ENCODE measurements at places on chromosomes 4 and X.

DNA sequence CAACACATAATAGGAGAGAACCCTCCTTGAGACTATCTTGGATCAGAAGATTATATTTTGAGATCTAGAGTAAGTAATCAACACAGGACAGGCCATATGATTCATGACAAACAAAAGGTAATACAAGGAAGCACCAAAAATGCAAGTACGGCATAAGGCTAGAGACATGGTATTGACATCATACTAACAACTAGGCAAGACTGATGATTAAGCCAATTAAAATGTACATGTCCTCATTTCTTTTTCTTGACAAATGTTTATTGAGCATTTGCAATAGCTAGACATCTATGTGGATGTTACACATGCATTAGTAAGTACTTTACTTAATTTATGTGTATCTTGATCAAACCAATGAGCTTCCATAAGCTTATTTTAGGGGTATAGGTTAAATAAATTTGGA is 695.7 kb upstream of the GALNTL6 start:
- no peak for DNase-seq

GRCh38 chrX:48999030-48999429 is 3.0 kb downstream of the GRIPAP1 start:
- DNase-seq: no peak

DNA sequence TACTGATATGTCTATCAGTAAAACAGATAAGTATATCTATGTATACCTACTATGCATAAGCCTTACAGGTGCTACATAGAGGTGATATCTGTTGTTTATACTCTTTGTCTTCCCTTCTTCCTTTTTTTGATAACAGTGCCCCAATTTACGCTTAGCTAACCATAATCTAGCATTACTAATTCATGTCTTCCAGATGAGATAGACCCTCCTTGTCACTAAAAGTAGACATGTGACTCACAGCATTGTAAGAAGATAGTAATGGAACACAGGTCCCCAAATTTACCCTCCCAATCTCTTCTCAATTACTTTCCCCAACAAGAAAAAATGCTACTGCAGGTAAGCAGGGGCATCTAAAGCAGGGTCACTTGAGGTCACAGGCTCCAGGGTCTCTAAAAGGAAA is 7.9 kb upstream of the NFKB1 start:
- no peak for DNase-seq

DNA sequence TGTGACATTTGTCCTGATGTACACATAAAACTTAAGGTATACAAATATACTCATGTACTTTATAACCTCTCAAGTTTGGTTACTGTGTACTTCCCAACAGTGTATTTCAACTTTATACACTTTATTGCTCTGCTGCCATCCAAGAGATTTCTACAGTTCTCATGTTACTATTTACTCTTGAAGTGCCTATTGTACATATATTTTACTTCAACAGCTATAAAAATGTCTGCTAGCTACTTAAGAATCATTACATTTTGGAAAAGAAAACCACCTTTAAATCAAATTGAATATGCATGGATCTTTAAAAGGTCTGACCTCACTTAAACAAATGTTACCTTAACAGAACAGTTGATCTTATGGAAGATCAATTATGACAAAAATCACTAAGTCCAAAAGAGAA is 1056.4 kb downstream of the ADGRL3 start:
- DNase-seq: no peak

DNA sequence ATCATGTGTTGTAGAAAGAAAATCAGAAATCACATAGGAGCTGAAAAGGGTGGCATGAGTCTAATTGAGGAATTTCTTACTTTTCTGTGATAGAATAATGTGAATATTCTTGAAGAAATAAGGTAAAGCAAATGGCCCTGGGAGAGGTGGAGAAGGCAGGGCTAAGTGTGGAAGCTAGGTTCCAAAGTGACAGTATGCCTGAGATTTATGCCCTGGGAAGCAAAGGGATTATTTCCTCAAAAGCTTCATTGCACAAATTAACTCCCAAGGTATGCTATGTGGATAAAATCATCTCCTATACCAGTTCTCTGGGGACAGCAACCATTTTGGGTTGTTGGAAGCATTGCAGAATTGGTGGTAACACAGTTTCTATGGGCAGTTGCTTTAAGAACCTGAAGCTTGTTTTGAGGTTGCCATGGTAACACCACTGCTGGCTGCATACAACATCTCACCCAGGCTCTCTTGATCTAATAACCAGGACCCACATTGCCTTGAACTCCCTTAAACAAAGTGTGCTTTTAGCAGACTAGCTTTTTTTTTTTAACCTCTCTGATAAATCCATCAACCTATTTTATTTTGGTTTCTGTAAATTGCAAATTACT is 21.0 kb downstream of the MAOA start:
- no peak for DNase-seq

- peak; percentile 36 for DNase-seq
Observed at GRCh38 chrX:111850975-111851374, 25.0 kb upstream of the TRPC5OS start.

DNA sequence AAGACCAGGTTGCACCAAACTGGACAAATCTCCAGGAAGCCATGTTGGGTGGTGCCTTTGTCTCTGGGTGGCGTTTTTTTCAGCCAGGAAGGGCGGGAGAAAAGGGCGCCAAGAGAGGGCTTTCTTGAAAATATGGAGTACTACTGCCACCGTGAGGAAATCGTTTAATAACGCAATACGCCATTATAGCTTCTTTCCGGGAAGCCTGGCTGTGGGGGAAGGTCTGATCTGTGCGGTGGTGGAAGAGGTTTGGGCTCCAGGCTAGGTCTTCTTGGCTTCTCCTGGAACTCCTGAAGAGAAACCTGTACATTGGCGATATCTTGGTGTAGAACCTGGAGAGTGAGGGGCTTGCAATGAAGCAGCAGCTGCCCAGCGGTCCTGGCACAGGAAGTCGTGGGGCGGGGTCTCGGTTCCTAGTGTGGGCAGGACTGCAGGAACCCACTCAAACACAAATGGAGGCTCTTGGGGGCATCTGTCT is 202.7 kb downstream of the OR13H1 start:
- DNase-seq: no peak

GRCh38 chr4:8835521-8836365 is 35.9 kb downstream of the HMX1 start:
- DNase-seq: no peak

DNA sequence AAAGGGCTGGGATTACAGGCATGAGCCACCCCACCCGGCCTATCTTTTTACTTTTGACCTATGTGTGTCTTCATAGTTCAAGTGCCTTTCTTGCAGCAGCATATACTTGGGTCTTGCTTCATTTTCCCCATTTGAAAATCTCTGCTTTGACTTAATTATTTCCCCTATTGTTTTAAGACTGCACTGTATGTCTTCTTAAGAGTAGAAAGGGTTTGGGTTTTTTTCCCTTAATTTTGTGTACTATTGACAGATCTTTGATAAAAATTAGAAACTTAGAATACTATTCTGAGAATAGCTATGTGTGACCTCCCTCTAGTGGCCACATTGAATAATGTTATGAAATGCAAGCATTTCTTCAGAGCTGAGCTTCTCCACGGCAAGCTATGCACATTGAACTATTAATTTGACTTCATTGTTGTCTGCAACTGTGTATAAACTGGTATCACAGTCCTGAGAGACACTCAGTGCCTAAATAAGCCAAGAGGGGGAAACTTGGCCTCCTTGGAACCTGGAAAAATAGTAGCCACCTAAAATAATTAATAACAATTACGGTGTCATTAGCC is 8.7 kb upstream of the SLC25A4 start:
- DNase-seq: no peak

GRCh38 chrX:40845331-40845911 is 110.1 kb upstream of the MED14 start:
- DNase-seq: peak; percentile 86

DNA sequence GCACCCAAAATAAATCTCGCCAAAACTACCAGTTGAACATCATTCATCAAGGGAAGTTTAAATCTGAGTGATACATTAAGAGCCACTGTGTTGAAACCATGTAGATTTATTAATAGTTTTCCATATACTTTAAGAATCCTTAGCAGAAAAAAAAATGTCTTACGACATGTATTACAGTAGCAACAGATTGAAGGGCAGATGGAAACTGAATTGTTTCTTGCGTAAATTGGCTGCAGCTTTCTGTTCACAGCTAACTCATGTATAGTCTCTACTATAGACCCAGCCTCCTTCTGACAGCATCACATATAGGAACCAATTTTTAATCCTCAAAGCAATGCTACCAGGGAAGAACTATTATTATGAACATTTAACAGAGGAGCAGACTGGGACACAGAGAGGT is 195.2 kb upstream of the PUDP start:
- no peak for DNase-seq

DNA sequence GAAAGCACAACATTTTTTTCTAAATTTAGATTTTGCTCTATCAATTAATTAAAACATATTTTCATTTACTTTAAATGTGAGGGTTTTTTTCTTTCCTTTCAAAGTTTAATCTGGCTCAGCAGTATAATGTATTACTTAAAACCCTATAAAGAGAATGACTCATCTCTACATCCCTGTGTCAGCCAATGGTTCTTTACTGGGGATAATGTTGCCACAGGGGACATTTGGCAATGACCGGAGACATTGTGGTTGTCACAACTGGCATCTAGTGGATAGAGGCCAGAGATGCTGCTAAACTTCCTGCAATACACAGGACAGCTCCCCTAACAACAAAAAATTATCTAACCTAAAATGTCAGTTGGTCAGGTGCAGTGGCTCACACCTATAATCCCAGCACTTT is 53.8 kb downstream of the SYNPO2 start:
- no peak for DNase-seq

DNA sequence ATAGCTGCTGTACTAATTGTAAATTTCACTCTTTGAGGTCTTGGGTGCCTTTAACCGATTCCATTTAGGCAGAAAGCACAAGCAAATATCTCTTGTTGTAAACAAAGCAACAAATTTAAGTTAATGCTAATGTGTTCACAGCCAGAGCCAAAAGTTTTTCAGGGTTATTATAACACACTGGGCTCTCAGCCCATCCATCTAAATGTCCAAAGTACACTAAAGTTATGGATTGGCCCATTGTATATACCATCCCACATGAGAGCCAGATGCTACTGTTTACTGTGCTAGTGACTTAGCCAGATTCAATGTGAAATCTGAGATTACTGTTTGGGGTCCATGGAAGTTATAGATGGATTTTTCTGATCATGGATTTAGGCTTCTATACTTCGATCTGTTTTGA is 186.7 kb downstream of the LARP7 start:
- DNase-seq: no peak

DNA sequence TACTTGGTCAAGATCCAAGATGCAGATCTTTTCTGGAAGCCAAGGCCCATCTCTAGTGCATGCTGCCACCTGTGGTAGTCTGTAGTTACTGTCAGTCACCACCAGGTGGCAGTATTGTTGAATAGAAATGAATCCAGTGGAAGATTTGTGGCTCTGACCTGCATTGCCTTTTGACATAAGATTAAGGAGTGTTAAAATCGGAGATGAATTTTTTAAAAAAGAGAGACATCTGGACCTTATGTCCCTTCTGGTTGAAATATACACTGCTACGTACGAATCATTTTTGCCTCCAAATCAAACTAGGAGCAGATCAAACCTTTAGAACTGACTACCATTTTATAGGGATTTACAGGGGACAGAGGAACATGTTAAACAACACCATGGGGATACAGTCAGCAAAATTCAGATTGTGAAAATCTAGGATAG is 46.9 kb upstream of the RHOH start:
- DNase-seq: peak; percentile 21

- DNase-seq: no peak
Observed at GRCh38 chrX:22069586-22069985, 37.5 kb downstream of the PHEX start.

DNA sequence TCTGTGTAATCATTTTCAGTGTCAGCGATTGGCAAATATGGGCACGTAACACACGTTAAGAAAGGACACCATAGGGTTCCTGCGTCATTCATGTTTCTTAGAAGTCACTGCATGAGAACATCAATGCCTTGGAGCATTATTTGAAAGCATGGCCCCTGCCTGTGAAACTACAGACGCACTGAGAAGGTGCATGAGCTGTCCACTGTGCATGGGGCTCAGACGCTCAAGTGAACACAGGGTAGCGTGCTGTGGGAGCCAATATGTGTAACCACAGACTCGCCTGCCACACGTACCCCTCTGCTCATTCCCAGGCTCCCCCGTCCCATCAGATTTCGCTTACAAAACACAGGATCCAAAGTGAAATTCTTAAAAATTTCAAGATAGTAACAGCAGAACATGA is 6.5 kb downstream of the PPP2R2C start:
- DNase-seq: no peak

GRCh38 chrX:111131572-111131971 is 35.6 kb downstream of the PAK3 start:
- no peak for DNase-seq

- DNase-seq: no peak
Observed at GRCh38 chr4:78624048-78624447, 72.5 kb downstream of the ANXA3 start.

- no peak for DNase-seq
Observed at GRCh38 chrX:63330681-63331080, 20.5 kb downstream of the SPIN4 start.

- no peak for DNase-seq
Observed at GRCh38 chr4:74166818-74167217, 8.9 kb downstream of the MTHFD2L start.

- DNase-seq: no peak
Observed at GRCh38 chr4:138307319-138307718, 65.2 kb upstream of the SLC7A11 start.

DNA sequence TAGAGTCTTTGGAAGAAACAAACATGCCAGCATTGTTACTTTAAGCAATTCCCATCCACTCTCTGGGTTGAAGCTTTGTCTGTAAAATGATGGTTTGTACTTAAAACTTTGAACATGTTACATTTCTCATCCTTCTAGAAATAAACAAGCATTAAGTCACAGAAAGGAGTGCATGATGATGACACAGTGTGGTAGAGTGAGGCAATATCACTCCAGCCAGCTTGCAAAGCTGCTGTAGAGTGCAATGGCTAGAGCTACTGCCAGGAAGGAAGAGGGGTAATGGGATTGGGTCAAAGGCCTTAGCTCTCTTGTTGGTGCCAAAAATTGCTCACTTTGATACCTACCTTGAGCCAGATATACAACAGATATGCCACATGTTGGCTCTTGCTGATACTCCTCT is 12.3 kb upstream of the ENOX2 start:
- DNase-seq: no peak

DNA sequence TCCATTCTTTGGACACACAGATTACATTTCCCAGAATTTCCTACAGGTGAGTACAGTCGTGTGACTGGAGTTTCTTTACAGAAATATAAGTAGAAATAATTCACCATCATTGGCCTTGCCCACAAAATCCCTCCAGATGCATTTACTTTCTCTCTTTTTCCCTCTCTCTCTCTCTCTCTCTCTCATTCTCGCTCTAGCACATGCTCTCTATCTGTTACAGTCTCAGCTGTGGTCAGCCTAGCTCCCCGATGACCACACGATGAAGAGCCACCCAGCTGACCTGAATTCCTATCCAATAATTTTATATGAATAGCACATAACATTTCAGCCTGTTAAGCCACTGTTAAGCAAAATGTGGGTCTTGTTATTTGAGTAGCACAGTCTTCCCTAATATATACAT is 507.9 kb downstream of the PCDH7 start:
- DNase-seq: no peak

- peak; percentile 79 for DNase-seq
Observed at GRCh38 chrX:110087485-110088356, 84.8 kb downstream of the TMEM164 start.
